ENCODE measurements at places on chromosomes 5 and 9. TPM values are rescaled to one million over a fixed set of nuclear protein-coding genes. Genes with fewer than 3 reads are reported as not detected.

DNA sequence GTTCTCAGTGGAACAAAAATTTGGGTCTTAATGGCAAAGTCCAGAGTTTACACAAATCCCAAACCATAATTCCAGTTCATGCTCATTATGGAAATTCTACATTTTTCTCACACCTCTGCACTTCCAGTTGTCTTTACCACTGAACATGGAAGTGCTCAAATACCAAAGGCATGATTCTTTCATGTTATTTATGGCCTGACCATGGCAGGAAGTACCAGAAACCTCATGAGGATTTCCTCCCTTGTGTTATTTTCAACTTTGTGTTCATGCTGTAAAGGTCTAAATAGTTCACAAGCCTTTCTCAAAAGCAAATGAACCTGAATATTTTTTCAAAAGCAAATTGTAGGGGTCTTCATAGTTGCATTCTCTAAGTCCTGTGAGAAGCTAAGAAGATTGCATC, 82.0 kb upstream of the ITGA1 start:
- peak; percentile 48 for DNase-seq

- no peak for DNase-seq
Measured at GRCh38 chr9:8860925-8861324, 1061.3 kb upstream of the DMAC1 start.

GRCh38 chr5:68554571-68555279, 339.2 kb downstream of the PIK3R1 start:
- peak; percentile 36 for DNase-seq

- peak; percentile 62 for DNase-seq
Measured at GRCh38 chr5:122170620-122171019, 41.3 kb downstream of the ZNF474 start.

Gene AGXT2
- not detected for total RNA-seq

DNA sequence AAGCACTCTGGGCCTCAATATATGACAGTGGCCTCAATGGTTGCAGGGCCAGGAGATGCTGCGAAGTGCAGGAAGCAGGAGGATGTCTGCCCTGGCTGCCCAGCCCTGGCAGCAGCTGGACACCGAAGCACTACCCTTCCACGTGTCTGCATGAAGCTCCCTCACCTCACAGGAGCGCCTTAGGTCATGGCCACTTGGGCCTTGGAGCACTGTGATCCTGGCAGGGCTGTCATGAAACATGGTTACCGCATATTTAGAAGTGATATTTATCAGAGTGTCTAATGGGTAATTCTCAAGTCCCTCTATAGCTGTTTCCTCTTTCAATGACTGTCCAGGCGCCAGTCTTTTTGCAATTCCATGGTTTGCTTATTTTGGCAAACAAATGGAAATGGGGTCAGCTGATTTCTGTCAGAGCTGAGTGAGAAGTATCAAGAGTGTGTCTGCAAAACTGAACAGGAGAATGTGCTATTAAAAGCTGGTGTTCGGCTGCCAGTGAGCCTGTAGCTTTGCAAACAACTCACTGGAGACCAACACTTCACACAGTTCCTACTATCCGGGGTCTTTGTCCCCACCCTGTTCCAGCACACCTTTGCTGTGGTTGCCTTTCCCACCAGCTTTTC, 285.9 kb downstream of the KIF4B start:
- no peak for DNase-seq

Gene MAP1B
- total RNA-seq, result 197 TPM

GRCh38 chr9:1216532-1216931, 166.4 kb downstream of the DMRT2 start:
- DNase-seq, result peak; percentile 24

Gene NR6A1
- 1.1 TPM for total RNA-seq

Gene PPP1R26
- total RNA-seq, result 8.1 TPM

Gene TLN1
- 415 TPM for total RNA-seq

Gene MXD3
- 43.1 TPM for total RNA-seq

DNA sequence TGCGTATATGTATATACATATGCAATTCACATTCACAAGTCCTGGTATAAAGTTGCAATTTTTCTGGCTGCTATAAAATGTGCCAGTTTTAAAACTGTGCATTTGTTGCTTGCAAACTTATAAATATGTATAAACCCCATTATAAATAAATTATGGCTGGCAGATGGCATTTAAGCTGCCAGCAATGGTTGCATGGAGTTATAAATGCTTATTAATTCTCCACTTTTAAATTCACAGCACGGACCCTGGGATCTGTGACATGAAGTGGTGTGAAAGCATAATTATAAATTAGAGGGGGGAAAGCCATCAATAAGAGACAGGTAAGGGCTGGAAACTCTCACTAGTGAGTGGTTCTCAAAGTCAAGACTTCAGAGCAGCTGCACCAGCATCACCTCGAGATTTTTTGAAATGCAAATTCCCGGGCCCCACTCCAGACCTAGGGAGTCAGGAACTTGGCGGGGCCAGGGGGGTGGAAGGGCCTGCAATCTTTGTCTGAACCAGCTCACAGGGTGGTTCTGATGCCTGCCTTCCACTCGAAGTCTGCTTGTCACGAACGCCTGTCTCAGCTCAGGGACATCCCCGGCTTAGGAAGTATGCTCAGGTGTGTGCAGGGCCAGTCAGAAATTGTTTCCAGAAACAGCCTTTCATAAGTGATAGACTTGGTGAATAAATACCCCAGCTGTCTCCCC, 16.9 kb downstream of the S1PR3 start:
- DNase-seq, result no peak

GRCh38 chr5:11857391-11857790, 46.9 kb downstream of the CTNND2 start:
- DNase-seq, result no peak

- no peak for DNase-seq
Measured at GRCh38 chr5:15425766-15426165, 74.2 kb upstream of the FBXL7 start.

DNA sequence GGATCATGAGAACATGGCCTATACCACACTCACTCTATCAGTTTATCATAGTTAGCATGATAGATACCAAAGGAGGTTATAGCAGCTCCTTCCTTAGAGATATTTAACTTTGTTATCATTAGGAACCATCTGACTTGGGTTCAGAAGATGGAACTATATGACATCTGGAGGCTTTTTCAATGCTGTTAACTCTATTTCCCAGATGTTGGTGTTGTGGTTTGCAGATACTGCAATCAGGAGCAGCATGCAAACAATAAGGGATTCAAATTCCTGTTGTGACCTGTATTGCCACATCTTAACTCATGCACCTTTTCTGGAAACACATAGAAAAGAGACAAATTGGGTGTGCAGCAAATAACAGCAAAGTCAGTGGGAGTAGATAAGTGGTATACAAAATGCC, 201.7 kb downstream of the NNT start:
- no peak for DNase-seq

GRCh38 chr5:33336891-33337636, 103.7 kb upstream of the TARS1 start:
- DNase-seq, result no peak

GRCh38 chr5:170297589-170298462, at the start of gene LCP2:
LCP2 (minus strand) TSS chr5:170297777; CDS start chr5:170297611, 166 bp downstream.
- DNase-seq, result no peak

GRCh38 chr9:91082731-91083130, 279.0 kb downstream of the AUH start:
- DNase-seq, result no peak

DNA sequence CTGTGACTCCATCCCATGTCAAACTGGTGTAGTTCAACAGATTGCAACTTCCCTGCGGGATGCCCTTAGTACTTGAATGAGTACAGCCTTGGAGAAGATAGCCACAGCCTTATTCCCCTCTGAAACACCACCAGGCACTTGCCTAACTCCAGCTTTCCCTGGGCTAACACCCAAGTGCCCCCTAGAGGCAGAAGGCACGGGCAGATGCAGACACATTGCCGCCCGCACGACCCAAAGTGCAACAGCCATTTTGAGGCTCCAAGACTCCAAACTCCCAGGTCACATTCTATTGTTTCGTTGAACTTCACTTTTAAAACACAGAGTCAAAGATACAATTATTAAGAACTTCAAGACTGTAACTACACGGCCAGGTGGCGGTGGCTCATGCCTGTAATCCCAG, 163.6 kb upstream of the CDH6 start:
- DNase-seq, result no peak

GRCh38 chr9:33375238-33375840, 27.0 kb downstream of the AQP7 start:
- DNase-seq, result no peak

Gene IFNK
- not detected for total RNA-seq

DNA sequence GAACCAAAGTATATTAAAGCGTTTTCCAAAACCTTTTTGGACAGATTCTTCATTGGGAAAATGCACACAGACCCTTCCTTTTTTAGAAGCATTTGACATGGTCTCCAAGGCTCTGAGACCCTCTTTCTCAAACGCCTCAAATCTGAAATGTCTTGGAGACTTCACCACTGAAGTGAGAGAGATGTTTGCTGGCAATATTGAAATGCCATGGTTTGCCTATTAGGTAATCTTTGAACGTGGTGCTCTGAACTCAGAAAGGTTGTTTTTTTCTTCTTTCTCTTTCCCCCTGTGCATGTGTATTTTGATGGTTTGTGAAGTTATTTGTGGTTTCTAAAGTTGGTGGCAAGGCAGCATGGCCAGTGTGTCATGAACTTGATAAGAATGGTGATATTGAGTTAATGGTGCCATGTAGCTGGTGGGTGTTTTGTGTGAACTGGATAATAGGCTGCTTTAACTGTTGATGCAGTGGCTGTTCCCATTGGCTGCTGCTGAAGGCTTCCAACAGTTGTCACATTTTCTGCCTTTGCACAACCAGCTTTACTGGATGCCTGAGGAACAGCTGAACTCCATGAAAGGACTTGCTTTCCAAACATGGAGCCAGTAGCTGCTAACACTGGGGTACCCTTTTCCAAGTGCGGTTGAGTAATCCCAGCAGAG, 1.7 kb downstream of the PALM2AKAP2 start:
- DNase-seq, result peak; percentile 85

DNA sequence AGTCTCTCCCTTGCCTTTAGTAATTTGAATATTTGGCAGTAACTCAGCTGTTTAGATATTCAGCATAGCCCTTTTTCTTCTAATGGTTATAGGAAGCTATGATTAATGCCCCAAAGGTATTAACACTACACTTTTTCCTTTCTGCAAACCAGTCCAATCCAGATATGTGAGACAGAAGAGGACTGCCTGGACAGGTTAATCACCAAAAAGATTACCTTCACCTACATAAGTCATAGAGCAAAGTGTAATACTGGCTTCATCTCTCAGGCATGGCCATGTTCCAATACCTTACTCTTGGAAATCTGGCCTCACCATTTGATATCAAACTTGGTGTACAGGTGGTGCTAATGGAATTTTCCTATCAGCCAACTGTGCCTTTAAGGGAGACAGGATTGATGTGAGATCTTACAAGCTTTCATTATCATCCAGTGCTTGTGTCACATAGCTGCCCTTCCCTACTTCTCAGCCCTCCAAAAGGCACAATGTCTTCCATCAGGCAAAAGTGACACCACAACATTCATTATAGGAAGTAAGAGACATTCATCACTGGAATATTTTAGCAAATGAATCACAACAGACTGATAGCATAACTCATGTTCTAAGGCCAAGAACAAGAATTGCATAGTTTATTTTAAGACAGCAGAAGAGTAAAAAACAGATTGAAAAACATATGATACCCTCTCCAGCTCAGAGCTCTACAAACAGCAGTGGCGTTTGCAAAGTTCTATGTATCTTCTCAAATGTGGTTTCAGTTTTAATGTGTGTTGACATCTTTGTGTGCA, 91.2 kb upstream of the PAM start:
- peak; percentile 36 for DNase-seq

Gene ENTPD2
- not detected for total RNA-seq

Gene PCDHB16
- total RNA-seq, result 12.2 TPM

- no peak for DNase-seq
Measured at GRCh38 chr9:28025186-28025585, 451.9 kb upstream of the C9orf72 start.

- peak; percentile 19 for DNase-seq
Measured at GRCh38 chr5:168947212-168947868, 353.6 kb downstream of the SLIT3 start.

- no peak for DNase-seq
Measured at GRCh38 chr9:27339661-27340284, 42.8 kb upstream of the EQTN start.

DNA sequence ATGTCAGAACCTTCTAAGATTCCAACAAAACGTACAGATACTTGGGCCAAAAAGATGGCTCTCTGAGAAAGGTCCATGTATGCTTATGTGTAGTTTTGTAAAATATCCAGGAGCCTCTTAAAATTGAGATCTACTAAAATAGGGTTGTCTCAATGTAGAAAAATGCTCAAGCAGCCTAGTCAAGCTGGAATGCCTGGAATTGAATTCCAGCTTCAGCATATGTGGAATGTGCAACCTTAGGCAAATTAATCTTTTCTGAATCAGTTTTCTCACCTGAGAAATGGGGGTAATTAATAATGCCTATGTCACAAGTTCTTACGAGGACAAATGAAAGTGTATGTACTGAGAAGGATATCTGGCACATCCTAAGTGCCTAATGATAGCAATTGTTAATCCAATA, 662.4 kb downstream of the DTWD2 start:
- DNase-seq, result no peak

DNA sequence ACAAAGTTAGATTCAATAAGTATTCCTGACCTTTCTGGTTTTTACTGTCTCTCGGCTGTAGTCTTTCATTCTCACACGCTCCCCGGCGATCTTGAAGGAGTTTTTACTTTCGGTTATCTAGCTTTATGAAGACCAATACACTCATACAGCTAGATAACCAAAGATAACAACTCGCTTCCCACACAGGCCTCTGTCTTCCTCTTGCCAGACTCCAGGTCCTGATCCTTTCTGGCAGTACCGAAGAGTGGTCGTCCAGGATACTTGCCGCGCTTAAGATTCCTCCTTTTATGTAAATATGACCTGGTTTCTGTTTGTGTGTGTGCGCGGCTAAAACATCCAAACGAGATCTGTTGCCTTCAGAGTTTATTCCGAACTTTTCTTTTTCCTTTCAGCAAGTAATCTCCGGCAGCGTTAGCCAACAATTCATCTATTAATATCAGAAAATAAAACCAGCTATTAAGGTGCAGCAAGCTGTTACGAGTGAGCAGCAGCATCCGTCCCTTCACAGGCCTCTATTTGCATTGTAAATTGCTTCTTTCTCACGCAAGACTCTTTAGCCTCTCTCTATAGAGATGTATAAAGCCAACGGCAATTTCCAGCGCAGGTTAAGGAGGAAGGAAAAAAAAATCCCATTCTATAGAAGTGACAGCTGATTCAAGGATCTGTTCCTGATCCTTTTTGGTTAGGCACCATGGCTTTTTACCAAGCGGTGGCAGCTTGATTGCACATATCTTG, 216.1 kb downstream of the MEF2C start:
- peak; percentile 19 for DNase-seq

Gene CER1
- not detected for total RNA-seq

- no peak for DNase-seq
Measured at GRCh38 chr5:173746047-173746646, 129.7 kb upstream of the BOD1 start.

DNA sequence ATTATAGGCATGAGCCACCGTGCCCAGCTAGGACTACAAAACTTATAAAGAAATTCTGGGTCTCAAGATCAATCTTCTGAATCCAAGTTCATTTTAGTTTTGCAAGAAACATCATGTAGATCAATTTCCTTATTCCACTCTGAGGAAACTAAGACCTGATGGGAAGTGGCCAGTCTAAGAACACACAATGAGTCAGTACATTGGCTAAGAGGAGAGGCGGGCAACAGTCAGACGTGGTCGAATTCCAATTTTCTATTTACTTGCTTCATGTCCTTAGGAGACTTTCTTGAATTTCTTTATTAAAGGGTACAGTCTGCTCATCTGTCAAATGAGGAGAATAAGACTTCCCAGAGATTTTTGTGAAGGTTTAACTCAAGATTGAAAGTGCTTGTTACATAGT, 432.1 kb upstream of the BRINP1 start:
- DNase-seq, result no peak
